Smooth muscle cell of the umbilical artery (primary cell): ENCODE measurements at places on chromosomes 1 and 21. TPM values are rescaled to one million over a fixed set of nuclear protein-coding genes. Genes with fewer than 3 reads are reported as not detected.

Gene TPTE
- total RNA-seq = not detected in 2 replicates

Gene VN1R5
- not detected in 2 replicates for total RNA-seq

Gene RNF2
- 33.3 and 61.3 TPM in 2 replicates for total RNA-seq

Gene DIO1
- not detected in 2 replicates for total RNA-seq

Gene ALX3
- total RNA-seq = not detected in 2 replicates

Gene CCDC27
- not detected in 2 replicates for total RNA-seq

Gene SLC1A7
- total RNA-seq = not detected in 2 replicates

Gene PACC1
- total RNA-seq = 15.4 and 20.2 TPM in 2 replicates

Gene ATP1B1
- 14.6 and 18.1 TPM in 2 replicates for total RNA-seq

Gene CHI3L2
- total RNA-seq = 0.51 and 0.89 TPM in 2 replicates
